ENCODE measurements at places on chromosomes 4 and X. TPM values are rescaled to one million over a fixed set of nuclear protein-coding genes. Genes with fewer than 3 reads are reported as not detected.

The SORBS2 gene
- total RNA-seq: 55.7 TPM

The SLC9B1 gene
- total RNA-seq: 1.7 TPM

The CXCL9 gene
- not detected for total RNA-seq

The PRICKLE3 gene
- 6.1 TPM for total RNA-seq

The CNKSR2 gene
- 3.1 TPM for total RNA-seq

The ATP1B4 gene
- total RNA-seq: not detected

The ADAMTS3 gene
- total RNA-seq: 5.2 TPM

The GJB1 gene
- total RNA-seq: not detected

The SRPX2 gene
- total RNA-seq: 28.4 TPM

The NPY5R gene
- total RNA-seq: not detected

The GYG2 gene
- total RNA-seq: 1.5 TPM

The GPR119 gene
- not detected for total RNA-seq

The NXF2 gene
- not detected for total RNA-seq

The GUCY1B1 gene
- total RNA-seq: 2.3 TPM

The MAGEA9 gene
- not detected for total RNA-seq

The CXorf49 gene
- total RNA-seq: not detected

The PGRMC2 gene
- total RNA-seq: 58.6 TPM

All from articular chondrocyte of knee joint (primary cell).